ENCODE measurements at places on chromosomes 16 and 17.

- no peak for DNase-seq
These were observed 4.6 kb upstream of the NPIPB2 start for GRCh38 chr16:11946433-11946832.

DNA sequence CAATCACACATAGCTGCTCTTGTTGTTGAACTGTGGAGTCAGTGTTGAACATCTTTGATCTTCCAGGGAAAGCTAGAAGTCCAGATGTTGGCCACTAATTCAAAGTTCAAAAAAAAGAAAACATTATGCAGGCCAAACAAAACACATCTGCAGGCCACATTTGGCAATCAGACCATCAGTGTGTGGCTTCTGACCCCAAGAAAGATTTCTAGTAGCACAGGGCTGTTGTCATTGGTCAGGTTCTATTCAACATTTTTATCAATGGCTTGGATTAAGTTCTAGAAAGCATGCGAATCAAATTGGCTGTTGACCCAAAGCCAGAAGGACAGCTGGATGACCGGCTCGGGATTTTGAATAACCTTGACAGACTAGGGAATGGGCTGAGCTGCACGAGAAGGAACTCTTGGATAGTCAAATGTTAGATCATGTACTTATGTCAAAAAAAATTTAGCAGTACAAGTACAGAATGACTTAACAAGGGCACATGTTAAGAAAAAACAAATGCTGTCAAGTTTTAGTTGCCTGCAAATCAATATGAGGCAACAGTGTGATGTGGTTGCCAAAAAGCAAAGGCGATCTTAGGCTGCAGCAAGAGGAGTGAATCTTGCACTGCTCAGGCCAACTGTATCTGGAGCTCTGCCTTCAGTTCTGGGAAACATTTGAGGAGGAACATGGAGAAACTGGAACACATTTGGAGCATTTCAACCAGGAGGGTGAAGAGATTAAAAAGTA, 187.6 kb downstream of the RGS9 start:
- DNase-seq, result no peak

DNA sequence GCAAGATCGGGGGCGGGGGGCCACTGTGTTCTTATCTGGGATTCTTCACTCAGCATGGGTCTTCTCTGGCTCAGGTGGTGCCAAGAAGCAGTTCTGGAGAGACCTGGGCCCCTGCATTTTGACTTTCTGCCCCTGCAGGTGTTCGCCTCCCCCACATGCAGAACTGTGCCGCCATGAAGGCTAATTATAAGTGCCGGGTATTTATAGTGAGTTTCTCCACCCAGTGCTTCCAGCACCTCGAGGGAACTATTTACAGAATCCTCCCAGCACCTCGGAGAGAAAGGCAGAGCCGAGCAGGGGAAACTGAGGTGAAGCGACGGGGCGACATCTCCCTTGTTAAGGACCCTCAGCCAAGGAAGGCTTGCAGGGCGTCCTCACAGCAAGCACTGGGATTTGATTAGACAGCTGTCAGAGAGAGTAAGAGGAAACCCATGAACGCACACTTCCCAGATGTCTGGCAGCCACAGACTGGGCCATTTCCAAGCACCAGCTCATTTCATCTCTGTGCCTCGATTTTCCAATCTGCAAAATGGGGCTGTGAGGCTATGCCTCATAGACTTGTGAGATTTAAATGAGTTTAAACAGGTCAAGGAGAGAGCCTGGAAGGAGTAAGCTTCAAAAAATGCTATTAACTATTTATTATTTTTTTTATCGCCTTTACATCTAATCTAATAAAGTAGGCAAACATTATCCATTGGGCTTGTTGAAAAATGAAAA, 36.4 kb upstream of the GRIN2A start:
- no peak for DNase-seq

GRCh38 chr16:2611499-2611862, 70.8 kb upstream of the KCTD5 start:
- DNase-seq, result no peak

DNA sequence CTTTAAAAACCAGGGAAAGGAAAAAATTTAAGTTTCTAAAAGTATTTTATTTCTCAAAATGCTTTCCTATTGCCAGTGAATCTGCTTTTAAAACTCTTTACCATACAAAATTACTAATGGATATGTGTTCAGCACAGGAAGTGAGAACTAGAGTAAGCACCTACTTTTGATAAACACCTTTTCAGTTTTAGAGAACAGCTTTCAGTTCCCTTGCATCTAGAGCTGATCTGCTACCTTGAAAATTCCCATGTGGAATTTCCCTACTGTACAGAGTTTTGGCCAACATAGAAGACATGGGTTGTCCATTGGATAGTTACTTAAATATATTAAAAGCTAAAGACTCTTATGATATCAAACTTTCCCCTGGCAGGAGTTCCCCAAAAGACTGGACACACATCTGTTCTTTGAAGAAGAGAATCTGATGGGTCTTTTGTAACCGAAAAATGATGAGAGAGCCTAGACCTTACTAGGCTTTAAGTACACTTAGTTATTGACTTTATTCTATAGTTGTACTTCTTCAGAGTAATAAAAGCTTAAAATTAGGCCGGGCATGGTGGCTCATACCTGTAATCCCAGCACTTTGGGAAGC, 112.1 kb upstream of the CNTNAP4 start:
- no peak for DNase-seq

DNA sequence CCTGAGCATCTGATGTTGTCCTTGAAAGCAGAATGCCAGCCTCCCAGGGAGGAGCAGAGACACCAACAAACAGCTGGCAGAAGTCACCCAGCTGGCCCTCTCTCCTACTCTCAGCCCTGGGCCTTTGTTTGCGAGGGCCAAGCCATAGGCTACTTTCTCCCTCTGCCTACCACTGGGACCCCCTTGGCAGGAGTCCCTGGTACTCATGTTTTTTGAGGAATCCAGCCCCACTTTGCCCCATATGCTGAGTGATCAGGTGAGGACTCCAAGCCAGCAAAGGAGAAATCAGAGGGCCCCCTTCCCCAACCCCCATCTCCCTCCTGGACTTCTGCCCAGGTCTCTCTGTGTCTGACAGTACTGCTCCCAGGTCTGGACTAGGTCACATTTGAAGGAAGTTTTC, 121.9 kb downstream of the USP31 start:
- DNase-seq, result no peak

- DNase-seq, result no peak
These were observed 410.4 kb upstream of the MON1B start for GRCh38 chr16:76780556-76780955.
